ENCODE measurements at places on chromosomes 3 and 15.

- no peak for DNase-seq
These were observed 22.5 kb upstream of the BNIP2 start for GRCh38 chr15:59711451-59712243.

- DNase-seq: no peak
These were observed 267.7 kb downstream of the ZBTB20 start for GRCh38 chr3:114879059-114880031.

DNA sequence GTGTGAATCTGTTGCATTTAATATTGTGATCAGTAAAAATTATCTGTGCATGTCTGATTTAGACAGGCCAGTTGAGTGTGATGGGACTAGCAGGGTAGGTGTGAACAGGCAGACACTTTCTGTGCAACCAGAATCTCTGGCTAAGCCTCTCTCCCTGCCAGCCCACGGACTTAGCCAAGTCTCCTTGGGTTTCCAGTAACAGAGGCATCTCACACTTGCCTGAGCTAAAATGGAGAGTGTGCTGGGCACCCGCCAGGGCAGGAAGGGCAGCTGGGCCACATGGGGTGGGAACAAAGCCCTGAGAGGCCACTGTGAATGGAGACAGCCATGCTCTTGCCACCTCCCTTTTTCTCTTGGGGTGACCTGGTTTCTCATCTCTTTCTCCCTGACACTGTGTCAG is 12.5 kb upstream of the RPS27L start:
- DNase-seq: no peak

GRCh38 chr3:53973905-53974304 is 82.2 kb upstream of the SELENOK start:
- DNase-seq: no peak

DNA sequence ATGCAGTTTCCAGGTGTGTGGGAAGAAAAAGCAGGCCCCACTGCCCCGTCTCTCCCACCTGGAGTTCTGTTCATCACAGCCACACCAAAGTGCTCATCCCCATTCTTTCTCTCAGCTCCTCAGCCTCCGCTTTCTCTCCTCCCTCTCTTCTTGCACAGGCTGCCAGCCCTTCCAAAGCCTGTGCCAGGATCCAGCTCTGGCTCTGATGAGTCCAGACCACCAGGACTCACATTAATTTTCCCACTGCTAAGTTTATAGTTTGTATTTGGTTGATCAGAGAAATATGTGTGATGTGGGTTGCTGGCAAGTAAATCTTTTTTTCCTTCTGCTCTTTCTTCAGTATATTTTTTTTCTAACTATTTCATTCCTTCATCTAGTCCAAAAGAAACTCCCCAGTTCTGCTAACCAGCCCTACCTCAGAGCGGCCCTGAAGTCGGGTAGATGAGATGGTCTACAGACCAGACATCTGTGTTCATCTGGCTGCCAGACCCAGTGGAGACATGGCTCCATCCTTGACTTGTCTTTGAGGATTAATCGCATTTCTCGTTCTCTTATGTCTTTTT is 49.8 kb downstream of the BOC start:
- no peak for DNase-seq

DNA sequence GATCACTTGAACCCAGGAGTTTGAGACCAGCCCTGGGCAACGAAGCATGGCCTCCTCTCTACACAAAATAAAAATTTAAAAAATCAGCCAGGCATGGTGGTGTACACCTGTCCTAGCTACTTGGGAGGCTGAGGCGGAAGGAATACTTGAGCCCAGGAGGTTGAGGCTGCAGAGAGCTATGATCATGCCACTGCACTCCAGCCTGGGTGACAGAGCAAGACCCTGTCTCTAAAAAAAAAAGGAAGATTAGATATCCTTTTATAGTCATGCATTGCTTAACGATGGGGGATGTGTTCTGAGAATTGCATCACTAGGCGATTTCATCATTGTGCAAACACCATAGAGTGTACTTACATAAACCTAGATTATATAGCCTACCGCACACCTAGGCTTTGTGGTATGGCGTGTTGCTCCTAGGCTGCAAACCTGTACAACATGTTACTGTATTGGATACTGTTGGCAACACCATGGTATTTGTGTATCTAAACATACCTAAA is 12.6 kb downstream of the ALAS1 start:
- no peak for DNase-seq

GRCh38 chr3:3951501-3951900 is 152.3 kb downstream of the LRRN1 start:
- no peak for DNase-seq

DNA sequence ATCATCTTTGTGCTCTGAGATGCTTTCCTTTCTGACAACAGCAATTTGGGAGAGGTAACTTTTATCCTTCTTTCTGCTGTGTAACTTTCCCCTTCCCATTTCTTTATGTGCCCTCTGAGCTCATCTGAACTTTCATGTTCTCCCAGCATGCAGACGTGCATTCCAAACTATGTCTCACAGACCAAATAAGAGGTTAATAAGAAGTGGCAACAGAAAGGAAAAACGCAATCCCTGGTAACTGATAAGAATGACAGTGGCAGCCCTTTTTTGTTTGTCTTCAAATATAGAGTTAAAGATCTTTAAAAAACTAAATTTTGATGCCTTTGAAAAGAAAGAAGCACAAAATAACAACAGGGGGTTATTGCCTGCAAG is 533.4 kb downstream of the FOXP1 start:
- DNase-seq: no peak

All from GM19239 (cell line).